ENCODE measurements at places on chromosomes 11 and 22. TPM values are rescaled to one million over a fixed set of nuclear protein-coding genes. Genes with fewer than 3 reads are reported as not detected.

Gene CCDC15
- total RNA-seq = 0.69 TPM

Gene SERHL2
- total RNA-seq = 6.1 TPM

Gene PTGDR2
- 0.54 TPM for total RNA-seq

Gene P4HA3
- 2.9 TPM for total RNA-seq

Gene CHRM1
- total RNA-seq = 0.89 TPM

Gene C11orf16
- not detected for total RNA-seq

Gene OR56B1
- total RNA-seq = not detected

Gene APOA4
- total RNA-seq = 0.19 TPM

Gene ARHGAP8
- total RNA-seq = not detected

Gene TECTA
- total RNA-seq = 0.35 TPM

Gene OAF
- 100 TPM for total RNA-seq

Gene APOA5
- not detected for total RNA-seq

Gene LRRC4C
- total RNA-seq = 1.5 TPM

Gene IL18
- total RNA-seq = 7.3 TPM

Gene MRPL16
- total RNA-seq = 46.2 TPM

Gene CTSW
- 0.52 TPM for total RNA-seq

Gene FGF19
- not detected for total RNA-seq

Gene MAP6
- 35.5 TPM for total RNA-seq

Gene AP5B1
- total RNA-seq = 23.4 TPM

Gene DKK3
- 249 TPM for total RNA-seq

Gene CCDC88B
- 8.2 TPM for total RNA-seq

Gene ZNF143
- total RNA-seq = 72.5 TPM

Gene TREH
- total RNA-seq = not detected

Gene NELL1
- total RNA-seq = 0.77 TPM

Gene UBQLNL
- total RNA-seq = 0.62 TPM

Gene RAB36
- total RNA-seq = 12.2 TPM

Gene OR8B4
- not detected for total RNA-seq

Gene RAC2
- 11.3 TPM for total RNA-seq

Gene ANAPC15
- total RNA-seq = 38.2 TPM

Gene MYEOV
- total RNA-seq = not detected

Gene MYRF
- total RNA-seq = 0.10 TPM

Gene PHOX2A
- 0.37 TPM for total RNA-seq

Gene OR8D1
- not detected for total RNA-seq

Gene APOL5
- not detected for total RNA-seq

Gene SCGB2A2
- total RNA-seq = not detected

Gene MAPK1
- total RNA-seq = 40.3 TPM

Gene SLC35C1
- total RNA-seq = 9.7 TPM

Gene APOBEC3C
- 7.9 TPM for total RNA-seq

Gene TRIM48
- total RNA-seq = not detected

Gene NCAPH2
- 43.7 TPM for total RNA-seq

Gene MMP13
- total RNA-seq = not detected

Gene SYT9
- total RNA-seq = 0.13 TPM

Gene ASCL3
- total RNA-seq = not detected

Gene GLB1L3
- total RNA-seq = not detected

Gene OPCML
- total RNA-seq = 0.31 TPM
